ENCODE measurements at places on chromosomes 16 and 17.

DNA sequence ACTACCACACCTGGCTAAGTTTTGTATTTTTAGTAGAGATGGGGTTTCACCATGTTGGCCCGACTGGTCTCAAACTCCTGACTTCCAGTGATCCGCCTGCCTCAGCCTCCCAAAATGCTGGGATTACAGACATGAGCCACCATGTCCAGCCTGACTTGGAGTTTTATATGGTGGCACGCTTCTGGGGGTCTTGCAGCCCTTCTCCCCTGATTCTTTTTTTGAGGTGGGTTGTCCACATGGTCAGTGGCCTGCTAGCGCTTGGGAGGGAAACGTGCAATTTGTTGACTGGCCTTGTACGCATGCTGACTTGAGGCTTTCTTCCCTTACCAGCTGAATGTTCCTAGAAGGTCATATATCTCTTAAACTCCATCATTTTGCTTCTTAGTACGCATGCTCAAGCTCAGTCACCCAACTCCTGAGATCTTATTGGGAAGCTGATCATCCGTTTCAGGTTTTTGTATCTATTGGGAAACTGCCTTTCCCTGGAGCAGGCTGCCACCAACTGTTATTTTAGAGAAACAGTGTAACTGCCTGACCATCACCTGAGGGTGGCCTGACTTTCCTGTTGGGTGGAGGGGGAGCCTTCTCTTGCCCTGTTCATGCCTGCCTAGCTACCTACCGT is 13.7 kb upstream of the LDHD start:
- no peak for DNase-seq

DNA sequence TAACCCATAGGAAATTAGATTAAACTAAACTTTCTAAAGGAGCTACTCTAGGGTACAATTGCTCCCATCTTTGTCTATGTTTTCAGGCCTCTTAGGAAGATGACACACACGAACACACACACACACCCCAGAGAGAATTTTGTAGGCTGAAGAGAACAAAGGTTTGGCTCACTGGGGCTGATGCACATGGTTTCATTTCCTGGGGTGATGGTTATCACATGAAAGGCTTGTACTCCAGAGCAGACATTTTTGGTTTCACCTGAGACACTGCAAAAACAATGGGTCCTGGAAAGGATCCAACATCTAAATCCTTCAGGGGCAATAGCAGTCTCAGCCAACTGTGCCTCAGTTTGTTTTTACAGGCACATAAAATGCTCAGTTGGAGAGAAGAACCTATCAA is 62.8 kb downstream of the GRB7 start:
- DNase-seq = no peak

DNA sequence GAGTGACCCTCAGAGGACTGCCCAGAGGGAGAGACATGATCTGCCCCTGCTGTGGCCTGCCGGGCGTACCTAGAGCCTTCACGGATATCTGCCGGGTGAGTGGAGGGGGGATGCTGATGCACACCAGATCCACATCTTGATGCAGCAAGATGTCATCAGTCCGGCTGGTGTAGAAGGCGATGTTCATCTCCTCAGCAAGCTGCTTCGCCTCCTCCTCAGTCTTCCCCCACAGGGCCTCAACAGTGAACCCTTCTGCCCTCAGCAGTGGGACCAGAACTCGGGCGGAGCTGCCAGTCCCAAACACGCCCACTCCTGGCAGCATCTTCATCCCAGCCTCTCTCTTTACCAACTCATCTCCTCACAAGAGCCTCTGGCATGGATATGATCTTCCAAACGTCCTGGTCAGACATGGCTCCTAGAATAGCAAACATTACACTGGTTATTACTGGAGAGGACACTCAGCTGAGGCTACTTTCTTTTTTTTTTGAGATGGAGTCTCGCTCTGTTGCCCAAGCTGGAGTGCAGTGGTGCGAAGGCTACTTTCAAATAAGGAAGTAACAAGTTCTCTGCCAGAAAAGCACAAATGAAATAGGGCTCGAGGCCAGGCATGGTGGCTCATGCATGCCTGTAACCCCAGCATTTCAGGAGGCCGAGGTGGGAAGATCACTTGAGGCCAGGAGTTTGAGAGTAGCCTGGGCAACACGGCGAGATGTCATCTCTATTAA is 18.9 kb downstream of the C16orf86 start:
- DNase-seq = no peak

DNA sequence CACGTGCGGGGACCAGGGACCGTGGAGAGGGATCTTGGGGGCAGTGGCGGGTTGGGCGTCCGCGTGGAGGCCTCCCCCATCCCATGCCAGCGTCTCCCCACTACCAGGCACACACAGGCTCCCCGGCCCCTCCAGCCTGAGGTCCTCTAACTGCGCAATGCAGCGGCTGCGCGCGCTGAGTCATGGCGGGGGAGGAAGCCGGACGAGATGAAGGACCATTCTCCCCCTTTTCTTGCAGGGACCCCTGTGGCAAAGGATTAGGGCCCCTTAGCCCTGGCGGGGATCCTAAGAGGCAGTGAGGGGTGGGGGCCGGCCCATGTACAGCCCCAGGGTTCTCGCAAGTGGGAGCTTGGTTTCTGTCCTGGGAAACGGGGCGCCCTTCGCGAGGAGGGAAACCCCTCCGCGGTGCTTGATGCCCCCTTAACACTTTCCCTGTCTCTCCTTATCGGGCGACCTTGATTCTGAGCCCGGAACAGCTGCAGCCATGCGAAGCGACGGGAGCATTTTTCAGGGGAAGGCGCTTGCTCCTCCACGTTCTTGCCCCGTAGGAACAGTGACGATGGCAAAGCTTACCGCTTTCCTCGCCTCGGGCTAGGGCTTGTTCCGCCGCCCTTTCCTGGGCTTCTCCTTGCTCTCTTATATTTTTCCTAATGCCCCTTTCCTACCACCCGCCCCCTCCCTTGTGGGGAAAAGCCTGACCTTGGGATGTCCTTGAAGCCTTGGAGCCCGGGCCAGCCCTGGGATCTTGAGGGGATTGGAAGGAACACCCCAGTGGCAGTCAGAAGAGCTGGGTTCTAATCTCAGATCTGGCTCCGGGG is 592 bp downstream of the ALDOA start:
- no peak for DNase-seq

DNA sequence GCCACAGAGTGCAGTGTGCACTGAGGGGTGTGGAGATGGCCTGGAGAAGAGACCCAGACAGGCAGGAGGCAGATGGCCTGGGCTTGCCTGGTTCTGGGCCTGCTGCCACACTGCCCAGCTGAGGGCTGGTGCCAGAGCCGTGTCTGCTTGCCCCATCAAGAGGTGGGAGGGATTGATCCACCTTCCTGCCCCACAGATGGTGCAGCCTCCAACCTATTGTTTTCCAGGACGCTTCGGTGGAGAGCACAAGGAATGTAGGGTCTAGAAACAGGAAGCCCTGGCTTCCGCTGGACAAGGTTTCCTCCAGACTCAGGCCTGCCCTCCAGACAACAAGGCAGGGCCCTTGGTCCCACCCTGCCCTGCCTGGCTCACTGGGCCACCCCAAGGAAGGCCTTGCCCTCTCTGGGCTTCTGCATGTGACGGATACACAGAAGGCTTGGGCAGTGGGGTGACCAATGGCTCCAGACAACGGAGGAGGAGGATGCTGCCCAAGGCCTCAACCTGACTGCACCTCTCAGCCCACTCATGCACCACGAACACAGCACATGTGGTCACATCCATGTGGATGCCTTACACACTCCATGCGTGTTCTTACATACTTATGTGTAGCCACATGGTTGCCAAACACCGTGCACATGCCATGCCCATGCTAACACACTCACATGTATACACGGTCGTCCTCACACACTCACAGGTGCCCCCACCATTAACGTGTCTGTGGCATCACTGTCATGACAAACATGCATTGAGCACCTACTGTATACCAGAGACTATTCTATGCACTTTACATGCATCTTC is 6.5 kb upstream of the CDH5 start:
- DNase-seq = no peak

DNA sequence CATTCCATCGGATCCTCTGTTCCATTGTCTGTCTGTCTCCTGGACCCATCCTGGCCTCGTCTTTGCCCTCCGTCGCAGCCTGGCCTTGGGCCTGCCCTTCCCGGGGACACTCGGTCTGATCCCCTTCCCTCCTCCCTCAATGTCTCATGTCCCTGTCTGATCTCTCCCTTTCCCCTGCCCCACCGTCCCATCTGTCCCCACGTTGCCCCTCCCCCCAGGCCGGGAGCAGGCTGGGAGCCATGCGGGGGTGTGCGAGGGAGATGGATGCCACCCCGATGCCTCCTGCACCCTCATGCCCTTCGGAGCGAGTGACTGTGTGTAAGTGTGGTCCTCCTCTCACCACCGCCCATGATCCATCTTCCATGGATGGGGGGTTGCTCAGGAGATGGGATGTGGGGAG is 5.3 kb upstream of the ATP2A1 start:
- DNase-seq = no peak

GRCh38 chr17:61863801-61864126 is 436 bp upstream of the BRIP1 start:
- no peak for DNase-seq

DNA sequence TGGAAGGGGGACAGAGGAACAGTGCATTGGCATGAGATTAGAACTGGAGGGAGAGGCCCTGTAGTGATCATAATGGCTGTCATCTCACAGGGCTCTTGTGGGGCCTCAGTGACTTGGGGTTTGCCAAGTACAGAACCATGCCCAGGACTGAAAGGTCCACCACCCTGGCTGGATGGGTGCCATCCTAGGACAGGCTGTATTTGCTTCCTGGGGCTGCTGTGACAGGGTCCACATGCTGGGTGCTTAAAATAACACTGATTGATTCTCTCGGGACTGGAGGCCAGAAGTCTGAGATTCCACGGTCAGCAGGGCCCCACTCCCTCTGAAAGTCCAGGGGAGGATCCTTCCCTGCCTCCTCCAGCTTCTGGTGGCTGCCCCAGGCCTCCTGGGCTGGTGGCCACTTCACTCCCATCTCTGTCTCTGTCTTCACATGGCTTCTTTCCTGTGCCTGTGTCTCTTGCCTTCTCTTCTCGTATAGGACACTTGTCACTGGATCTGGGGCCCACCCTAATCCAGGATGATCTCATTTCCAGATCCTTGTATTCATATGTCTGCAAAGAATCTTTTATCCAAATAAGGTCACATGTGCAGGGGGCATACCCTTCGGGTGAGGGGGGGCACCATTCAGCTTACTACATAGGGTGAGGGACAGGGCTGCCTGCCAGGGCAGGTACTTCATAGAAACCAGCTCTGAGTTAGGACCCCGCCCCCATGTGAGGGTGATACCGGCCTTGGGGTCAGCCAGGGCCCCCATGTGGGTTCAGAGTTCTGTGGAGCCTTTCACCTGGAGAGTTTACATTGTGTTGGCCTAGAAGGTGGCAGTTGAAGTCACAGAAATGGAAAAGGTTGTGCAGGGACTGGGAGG is 52.6 kb downstream of the USP22 start:
- no peak for DNase-seq

- no peak for DNase-seq
Observed at GRCh38 chr16:75099075-75099667, 17.4 kb downstream of the LDHD start.

DNA sequence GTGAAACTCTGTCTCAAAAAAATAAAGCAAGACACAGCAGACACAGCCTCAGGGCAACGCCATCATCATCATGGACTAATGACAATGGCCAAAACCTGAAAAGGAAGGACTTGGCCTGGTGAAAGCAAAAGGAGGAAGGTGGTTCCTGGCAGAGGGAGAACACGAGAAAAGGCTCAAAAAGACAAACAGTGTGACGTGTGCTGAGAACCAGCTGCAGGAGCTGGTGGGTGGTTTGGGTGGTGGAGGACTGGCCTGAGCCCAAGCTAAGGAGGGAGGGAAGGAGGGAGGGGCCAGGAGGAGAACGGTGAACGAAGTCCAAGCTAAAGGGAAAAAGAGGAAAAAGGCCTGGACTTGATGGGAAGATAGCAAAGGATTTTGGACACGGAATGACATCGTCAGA is 85.1 kb downstream of the SLC39A11 start:
- DNase-seq = peak; percentile 45

DNA sequence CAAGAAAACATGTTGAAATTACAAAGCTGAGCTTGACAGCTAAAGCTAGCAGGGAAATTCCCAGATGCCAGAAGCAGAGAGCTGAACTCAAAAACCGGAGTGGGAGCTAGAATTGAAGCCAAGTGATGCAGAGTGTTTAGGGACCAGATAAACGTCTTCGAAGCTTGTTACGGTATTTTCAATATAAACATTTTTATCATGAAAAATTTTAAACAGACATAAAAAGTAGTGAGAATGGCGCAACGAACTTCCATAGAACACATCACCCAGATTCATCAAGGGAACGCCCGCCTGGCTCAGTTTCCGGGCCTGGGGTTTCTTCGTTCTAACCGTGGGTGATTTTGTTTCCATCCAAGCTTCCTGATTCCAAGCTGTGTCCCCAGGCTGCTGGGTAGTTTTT is 18.1 kb downstream of the SPNS2 start:
- no peak for DNase-seq

Measured in dorsolateral prefrontal cortex (tissue), 122 donors.